ENCODE measurements at places on chromosomes 1 and 21.

GRCh38 chr21:34180826-34181359 is 107.5 kb downstream of the MRPS6 start:
- DNase-seq: no peak

- DNase-seq: peak; percentile 63
These were observed 4.0 kb downstream of the CAPN2 start for GRCh38 chr1:223716302-223716862.

GRCh38 chr1:15835205-15835740 is 12.2 kb upstream of the SPEN start:
- DNase-seq: no peak

DNA sequence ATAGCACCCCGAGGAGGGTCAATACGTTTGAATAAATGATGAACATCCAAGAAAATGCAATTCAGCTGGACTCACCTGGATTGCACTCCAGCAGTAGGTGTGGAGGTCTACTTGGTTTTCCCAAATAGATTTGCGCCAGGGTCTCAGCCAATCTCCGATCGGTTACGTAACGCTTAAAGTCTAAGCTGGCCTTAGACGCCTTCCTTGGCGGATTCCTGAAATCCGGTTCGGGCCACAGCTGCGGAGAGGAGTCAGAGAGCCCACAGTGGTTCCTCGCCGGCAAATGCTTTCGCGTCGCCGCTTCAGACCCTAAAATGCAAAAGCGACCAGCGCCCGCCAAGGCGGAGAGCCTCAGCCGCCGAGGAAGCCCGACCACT is 322 bp downstream of the TFB2M start:
- no peak for DNase-seq

DNA sequence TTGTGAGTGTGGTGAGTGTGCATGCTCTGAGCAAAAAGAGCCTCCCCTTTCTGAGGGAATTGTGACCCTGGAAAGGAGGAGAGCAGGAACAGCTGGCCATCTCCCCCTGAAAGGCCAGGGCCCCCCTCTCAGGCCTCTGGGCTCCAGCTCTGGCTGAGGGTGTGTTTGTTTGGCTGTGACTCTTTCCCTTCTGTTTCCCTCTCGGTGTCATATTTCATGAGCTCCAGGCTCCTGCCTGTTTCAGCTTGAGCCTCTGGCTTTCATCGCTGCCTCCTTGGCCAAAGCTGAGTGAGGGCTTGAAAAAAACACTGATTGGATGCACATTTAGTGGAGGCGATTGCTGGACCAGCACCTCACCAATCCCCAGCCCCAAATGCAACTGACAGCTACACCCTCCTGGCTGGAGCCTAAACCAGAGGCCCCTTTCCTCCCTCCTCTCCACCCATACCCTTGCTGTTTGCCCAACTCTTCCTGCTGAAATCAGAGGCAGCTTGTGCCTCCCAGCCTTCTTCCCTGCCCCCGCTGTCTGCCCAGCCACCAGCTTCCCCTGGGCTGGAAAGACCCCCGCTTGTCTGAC is 64.1 kb downstream of the DDR2 start:
- no peak for DNase-seq

DNA sequence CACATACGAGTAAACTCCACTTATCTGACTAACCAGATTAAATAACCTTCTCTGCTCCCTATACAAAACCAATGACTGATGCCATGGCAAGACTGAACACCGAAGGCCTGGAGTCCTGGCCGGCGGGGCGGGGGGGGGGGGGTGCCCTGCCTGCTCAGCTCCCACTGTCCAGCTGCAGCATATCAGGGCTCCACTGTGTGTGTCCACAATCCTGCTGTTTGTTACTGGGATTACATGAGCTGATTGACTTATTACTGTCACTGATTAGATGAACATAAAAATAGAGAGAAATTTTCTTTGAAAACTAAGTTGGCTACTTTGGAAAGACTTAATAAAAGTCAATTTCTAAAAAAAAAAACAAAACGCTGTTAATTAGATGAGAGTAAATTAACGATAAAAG is 24.9 kb downstream of the TMEM63A start:
- no peak for DNase-seq

- DNase-seq: no peak
These were observed 410 bp upstream of the NUDC start for GRCh38 chr1:26921126-26921539.

GRCh38 chr1:83052865-83053264 is 946.1 kb downstream of the TTLL7 start:
- DNase-seq: no peak

DNA sequence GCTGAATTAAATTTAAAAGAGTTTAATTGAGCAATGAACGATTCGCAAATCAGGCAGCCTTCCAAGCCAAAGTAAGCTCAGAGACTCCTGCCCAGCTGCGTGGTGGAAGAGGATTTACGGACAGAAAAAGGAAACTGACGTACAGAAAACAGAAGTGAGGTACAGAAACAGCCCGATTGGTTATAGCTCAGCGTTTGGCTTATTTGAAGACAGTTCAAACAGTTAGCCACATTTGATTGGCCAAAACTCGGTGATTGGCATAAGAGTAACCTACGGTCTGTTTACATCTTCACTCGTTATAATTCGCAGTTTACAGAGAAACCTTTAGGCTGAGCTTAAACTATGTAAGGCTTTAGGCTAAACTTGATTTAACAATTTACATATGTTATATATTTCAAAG is 46.9 kb downstream of the CR1L start:
- DNase-seq: no peak

GRCh38 chr1:85047472-85048295 is 616 bp downstream of the MCOLN3 start:
- no peak for DNase-seq

- DNase-seq: no peak
These were observed 202.2 kb upstream of the KIAA0040 start for GRCh38 chr1:175394739-175395138.

DNA sequence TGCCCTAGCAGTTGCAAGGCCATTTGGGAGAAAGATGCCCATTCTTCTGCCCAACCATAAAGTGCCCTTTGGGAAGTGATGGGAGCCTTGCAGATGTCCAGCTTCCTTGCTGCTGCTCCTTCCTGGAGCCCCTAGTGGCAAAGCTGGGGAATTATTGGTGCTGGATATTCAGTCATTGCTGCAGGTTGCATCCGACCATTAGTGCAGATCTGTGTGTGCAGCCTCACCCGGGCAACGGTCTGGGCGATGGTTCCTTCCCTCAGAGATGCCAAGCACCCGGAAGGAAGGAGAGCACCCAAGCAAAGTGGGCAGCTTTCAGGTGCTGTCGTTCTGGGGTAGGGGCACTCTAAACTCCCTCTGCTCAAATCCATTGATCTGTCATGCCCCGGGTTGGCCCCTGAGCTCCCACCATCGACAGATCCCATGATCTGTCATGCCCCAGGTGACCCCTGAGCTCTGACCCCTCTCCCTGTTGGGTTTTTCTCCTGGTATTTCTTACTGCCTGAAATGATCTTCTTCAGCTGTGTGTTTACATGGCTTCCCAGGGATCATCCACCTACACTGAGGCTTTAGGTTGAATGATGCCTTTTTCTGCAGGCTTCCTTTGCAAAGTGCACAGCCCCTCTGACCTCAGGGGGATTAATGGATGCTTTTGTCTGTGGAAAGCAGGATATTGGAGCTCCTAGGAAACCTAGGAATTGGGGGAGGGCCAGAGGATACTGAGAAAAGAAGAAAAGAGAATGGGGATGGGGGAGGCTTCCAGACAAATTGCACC is 467.5 kb downstream of the PTPRU start:
- DNase-seq: no peak

DNA sequence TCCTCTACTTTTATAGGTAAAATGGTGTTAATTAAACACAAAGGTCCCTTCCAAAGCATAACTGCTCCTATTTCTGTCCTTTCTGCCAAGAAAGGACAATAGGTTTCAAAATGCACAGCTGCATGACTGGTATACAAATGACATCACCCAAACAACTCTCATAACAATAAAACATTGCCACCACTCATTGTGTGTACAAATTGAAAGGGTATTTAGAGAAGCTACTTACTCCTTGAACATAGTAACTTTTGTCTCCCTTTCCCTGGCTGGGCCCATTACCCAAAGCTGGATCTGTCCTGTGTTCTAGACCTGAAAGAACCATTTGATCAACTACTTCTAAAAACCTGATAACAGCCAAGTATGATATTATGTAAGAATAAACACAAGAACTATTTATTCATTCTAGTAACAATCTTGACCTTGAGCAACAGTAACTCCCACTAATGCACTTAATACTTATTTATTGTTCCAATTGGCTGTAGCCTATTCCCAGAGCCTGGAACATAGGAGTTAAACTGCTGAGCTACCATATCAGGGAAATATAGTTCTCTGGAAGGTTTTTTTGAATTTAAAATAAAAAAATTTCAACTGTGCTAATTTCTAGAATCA is 38.2 kb downstream of the TTLL7 start:
- no peak for DNase-seq

GRCh38 chr1:180173451-180173850 is 18.8 kb downstream of the QSOX1 start:
- DNase-seq: no peak

GRCh38 chr1:176880955-176881595 is 283.4 kb downstream of the ASTN1 start:
- DNase-seq: peak; percentile 80

- DNase-seq: no peak
These were observed 6.9 kb downstream of the DMAP1 start for GRCh38 chr1:44220001-44220751.

DNA sequence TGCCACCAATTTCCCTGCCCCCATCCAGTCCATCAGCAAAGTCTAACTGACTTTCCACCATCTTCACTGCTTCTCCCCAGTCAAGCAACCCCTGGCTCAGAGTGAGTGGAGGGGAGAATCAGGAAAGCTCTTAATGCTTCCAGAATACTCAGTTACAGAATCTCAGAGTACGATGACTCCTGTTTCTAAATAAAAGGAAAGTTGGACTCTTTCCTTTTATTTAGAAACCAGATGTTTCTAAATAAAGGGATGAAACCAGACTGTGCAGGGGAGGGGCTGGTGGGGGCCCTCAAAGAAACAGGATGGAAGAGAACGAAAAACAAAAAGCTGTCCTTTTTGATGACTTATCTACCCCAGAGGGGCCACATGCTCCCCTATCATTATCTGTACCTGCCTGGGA is 85.2 kb upstream of the PPM1J start:
- no peak for DNase-seq

DNA sequence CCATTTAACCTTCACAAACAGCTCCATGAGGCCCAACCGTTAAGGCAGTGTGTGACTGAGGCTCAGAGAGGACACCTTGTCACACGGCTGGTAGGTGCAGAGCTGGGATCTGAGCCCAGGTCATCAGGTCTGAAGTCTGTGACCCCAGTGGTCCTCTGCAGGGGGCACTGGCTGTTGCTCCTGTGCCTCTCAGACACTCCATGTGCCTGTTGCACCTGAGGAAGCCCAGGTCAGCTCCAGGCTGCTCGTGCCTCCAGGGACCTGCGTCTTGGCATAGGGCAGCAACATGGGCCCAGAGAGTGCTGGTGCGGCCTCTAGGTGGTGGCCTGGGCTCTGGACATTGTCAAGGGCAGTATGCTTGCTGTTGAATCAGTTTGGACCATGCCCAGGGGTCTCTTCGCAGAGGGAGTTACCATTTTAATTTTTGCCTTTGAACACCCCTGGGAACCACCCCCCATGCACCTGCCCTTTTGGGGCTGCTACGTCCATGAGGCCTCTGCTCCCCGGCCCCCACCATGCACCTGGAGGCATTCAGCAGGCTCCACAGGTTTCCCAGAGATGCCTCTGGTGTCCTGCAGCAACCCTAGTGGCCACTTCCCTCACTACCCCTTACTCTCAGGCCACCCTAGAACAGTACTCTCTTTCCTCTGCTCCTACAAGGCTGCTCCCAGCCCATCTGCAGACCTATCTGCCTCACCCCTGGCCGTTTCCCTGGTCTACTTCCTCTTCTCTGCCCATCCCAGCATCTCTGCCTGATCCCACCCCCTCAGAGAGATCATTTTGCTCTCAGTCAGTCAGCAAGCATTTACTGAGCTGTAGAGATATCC is 25.2 kb upstream of the EPS8L3 start:
- no peak for DNase-seq

DNA sequence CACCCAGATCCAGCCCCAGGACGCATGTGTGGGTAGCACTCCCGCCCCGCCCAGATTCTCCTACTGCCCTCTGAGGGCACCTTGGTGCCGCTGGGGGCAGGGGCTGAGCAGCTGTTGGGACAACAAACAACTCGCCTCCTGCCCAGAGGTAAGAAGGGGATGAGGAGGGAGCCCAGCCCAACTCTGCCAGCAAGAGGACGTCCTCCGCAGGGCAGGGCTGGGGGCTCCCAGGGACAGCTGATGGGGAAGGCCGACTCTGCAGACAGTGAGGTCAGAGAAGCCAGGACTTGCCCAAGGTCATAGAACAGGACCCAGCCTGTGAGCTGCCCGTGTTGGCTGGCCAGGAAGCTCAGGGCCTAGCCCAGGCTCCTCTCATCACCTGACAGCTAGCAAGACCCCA is 18.8 kb downstream of the RAP1GAP start:
- DNase-seq: no peak

DNA sequence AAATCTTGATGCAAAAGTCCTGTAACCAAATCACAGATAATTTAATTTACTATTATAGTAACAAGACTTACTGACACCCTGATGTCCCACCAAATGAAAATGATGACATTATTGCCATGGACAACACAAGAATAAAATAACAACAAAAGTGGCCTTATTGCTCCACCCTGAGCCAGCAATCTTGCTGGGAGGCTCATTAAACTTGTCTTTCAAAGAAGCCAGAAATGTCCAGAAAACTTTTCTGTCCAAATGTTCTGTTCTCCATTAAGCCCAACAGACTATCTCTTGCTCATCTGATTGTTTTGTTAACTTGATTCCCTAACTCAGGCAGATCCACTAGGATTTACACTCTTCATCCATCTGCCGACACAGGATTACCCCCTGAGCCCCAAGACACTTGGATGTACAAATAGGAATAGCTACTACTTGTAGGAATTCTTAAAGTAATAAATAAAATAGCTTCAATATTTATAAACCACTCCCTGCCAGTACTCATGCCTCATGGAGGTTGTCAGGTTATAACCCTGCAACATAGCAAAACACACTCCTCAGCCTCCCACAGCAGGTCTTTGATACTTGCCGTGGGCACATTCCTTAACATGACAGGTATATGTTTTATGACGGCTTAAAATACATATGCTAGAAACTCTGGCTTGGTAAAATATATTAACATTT is 84.9 kb downstream of the PTPN14 start:
- DNase-seq: no peak

GRCh38 chr1:61081686-61082310 is 563 bp upstream of the NFIA start:
- DNase-seq: peak; percentile 72

Data from stimulated activated CD8-positive, alpha-beta memory T cell treated with anti-CD3 and anti-CD28 coated beads, Interleukin-4, amount 100 ng/mL, for 48 hours (primary cell).